ENCODE measurements at places on chromosomes 5 and 9. TPM values are rescaled to one million over a fixed set of nuclear protein-coding genes. Genes with fewer than 3 reads are reported as not detected.

GDA gene
- total RNA-seq = 0.55 TPM

ARSK gene
- 14.5 TPM for total RNA-seq

SLC24A2 gene
- 12.5 TPM for total RNA-seq

C5orf52 gene
- not detected for total RNA-seq

CDK5RAP2 gene
- total RNA-seq = 70.0 TPM

FGFR4 gene
- 8.6 TPM for total RNA-seq

CBY3 gene
- not detected for total RNA-seq
